ENCODE measurements at places on chromosomes 11 and 22. TPM values are rescaled to one million over a fixed set of nuclear protein-coding genes. Genes with fewer than 3 reads are reported as not detected.

The DCDC1 gene
- total RNA-seq, result not detected

GRCh38 chr11:134643115-134644012 is 231.3 kb upstream of the B3GAT1 start:
- H3K4me3 ChIP-seq, result no peak overlapping the region
- H3K27ac ChIP-seq, result no peak overlapping the region
- no peaks in the 10 kb centered on the region for H3K36me3 ChIP-seq
- no peaks in the 10 kb centered on the region for H3K4me1 ChIP-seq
- DNase-seq, result no peak

DNA sequence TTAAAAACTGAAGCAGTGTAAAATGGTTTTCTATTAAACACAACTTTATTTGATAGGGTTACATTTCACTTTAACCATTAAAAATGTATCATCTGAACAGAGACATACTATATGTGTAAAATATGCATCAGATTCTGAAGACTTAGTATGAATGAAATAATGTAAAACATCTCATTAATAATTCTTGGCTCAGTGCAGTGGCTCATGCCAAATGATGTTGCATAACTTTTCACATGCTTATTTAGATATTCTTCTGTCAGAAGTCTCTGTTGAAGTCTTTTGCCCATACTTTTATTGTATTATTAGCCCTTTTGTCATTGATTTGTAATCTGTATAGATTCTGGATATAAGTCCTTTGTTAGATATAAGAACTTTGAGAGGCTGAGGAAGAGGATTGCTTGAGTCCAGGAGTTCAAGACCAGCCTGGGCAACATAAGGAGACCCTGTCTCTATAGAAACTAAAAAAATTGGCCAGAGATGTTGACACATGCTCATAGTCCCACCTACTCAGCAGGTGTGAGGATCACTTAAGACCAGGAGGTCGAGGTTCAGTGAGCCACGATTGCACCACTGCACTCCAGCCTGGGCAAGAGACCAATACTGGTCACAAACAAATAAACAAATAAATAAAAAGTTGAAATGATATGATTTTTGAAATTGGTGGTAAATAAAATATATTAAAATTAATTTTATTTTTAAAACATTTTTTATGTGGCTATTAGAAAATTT is 73.8 kb upstream of the PARVA start:
- H3K4me1 ChIP-seq, result no peaks in the 10 kb centered on the region
- no peaks in the 10 kb centered on the region for H3K36me3 ChIP-seq
- H3K27ac ChIP-seq, result no peak overlapping the region
- no peaks in the 10 kb centered on the region for H3K27me3 ChIP-seq
- H3K4me3 ChIP-seq, result no peak overlapping the region

The APOBEC3B gene
- not detected for total RNA-seq

The SLC22A6 gene
- total RNA-seq, result not detected

The OR51S1 gene
- total RNA-seq, result not detected

DNA sequence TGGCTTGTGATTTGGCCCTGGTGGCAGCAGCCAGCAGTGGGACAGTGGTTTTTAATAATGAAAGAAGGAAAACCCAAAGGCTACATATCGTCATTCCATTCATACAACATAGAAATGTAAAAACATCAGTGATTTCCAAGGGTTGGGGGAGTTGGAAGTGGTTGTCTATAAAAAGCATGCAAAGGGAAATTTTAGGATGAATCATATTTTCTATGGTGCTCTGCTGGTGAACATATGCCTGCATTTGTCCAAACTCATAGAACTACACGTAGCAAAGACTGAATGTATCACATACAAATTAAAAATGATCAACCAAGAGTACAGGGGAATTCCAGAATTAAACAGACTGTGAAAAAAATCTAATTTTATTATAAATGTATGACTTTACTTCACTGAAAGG is 11.1 kb downstream of the OR5B3 start:
- H3K27ac ChIP-seq, result no peak overlapping the region
- no peak for DNase-seq
- no peak overlapping the region for H3K4me3 ChIP-seq
- H3K36me3 ChIP-seq, result no peaks in the 10 kb centered on the region
- H3K4me1 ChIP-seq, result no peaks in the 10 kb centered on the region

DNA sequence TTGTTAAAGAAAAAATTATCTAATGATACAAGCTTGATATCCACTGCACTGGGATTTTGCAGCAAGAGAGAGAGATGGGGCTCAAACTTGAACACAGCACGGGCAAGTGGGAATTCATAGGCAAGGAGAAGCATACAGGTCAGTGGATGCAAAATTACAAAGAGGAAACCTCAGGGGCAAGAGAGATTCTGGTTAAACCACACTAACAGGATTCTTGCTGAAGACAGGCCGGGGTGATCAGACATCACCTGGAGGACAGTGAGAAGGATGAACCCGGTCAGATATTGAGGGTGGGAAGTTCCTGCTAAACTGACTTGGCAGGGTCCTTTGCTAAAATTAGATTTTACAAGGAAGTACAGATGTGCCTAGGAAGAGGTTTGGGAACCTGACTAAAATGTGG is 2.5 kb upstream of the PLAAT4 start:
- H3K4me1 ChIP-seq, result peaks cover 84% of the 10 kb centered on the region
